ENCODE measurements at places on chromosomes 5 and 9.

GRCh38 chr9:135456436-135457104 is 23.0 kb upstream of the PPP1R26 start:
- no peak for DNase-seq

DNA sequence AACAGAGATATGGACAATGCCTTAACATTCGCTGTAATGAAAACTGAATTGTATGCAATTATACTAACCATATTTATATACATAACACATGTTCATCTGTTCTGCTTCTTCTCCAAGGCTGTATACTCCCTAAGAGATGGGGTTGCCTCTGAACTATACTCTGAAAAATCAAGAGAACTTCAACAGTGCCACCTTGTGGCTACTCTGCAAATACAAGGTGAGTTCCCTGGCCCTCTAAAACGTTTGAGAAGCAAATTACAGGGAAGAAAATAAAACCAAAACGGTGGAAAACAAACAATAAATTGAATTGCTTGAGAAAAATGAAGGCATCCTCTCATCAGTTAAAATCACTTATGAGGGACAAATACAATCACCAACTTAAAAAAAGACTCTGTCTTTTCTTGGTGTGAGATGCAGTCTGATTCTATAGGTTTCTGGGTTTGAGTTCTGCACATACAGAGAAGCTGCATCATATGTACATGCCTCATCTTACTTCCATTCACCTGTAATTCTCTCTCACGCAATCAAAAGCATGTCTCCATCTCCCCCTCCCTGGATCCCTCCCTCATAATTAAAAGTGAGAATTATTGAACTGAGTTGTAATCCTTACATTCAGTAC is 98.6 kb downstream of the FBXW11 start:
- no peak for DNase-seq

DNA sequence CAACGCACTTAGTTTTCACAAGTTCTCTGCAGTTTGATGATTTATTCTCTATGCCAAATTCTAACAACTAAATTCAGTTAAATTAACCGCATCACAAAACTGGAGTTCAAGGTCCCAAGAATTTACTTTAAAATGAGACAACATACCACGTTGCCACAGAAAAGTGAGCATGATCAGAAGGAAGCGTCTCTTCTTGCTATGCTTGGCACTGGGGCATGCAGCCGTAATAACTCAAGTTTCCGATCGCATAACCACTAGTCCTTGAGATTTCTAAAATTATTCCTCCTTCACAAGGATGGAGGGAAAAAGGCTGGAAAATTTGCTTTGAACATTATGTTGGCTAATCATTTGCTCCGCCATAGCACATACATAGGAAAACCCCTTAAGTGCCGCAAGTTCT is 13.9 kb downstream of the NFIB start:
- no peak for DNase-seq

- no peak for DNase-seq
These were observed 41.3 kb upstream of the MIER3 start for GRCh38 chr5:56993241-56993640.

DNA sequence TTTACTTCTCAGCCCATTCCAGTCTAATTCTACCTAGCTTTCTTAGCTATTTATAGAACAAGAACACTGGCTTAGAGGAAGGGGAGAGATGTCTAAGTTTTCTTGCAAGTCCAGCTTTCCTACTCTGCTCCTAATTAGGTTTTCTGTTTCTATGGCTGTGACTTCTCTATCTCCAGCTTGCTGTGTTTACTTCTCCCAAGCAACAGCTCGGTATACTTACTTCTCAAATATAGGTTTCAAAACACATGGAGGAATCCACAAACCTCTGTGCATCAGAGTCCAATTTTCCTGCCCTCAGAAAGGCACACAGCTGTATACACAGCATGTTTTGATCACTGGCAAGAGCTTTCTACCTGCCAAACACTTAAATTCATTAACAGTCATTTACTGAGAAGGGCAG is 17.4 kb upstream of the HMGCR start:
- no peak for DNase-seq
